H1 (cell line): ENCODE measurements at places on chromosomes 3 and 15. TPM values are rescaled to one million over a fixed set of nuclear protein-coding genes. Genes with fewer than 3 reads are reported as not detected.

DNA sequence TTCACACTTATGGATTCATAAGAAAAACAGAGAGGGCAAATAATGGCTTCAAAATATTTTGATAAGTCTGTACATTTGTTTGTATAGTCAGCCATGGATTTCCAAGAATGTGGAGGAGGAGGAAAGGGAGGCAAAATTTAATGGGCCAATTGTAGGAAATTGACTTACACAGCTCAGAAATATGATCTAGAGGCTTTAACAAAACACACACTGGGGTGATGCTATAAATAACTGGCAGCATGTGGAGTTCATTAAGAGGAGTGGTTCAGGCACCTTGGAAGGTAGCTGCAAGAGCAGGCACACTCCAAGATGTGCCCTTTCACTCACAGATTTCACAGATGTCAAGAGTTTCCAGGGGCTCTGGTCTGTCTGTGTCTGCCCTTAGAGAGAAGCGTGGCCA, 193.4 kb upstream of the RASGRP1 start:
- DNase-seq = no peak

GRCh38 chr3:72185549-72186399, 400.8 kb upstream of the PROK2 start:
- no peak for DNase-seq

IL20RB gene
- total RNA-seq = 1.6 and 2.6 TPM in 2 replicates

- DNase-seq = no peak
These were observed 19.4 kb downstream of the DHX36 start for GRCh38 chr3:154304936-154305335.

ATP13A5 gene
- not detected in 2 replicates for total RNA-seq
